ENCODE measurements at places on chromosomes 7 and 10.

- no peak for DNase-seq
Observed at GRCh38 chr10:101217044-101217425, 12.2 kb downstream of the LBX1 start.

- no peak for DNase-seq
Observed at GRCh38 chr10:1378473-1378872, 322.3 kb downstream of the WDR37 start.

DNA sequence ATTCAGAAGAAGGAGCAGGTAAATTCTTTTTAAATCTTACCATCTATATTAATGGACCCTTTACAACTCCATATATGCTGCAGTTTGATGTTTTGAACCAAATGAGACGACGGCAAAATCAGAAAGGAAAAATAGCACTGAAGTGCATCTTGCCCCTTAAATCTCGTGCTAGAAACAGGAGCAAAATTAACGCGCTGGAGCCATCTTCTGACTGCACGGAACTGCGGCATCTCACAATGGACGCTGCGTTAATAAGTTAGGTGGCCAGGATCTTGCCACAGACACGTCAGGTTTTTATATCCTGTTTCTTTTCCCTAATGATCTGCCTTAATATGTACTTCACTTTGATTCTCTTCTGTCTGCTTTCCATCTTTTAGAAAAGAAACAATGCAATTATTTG is 354.5 kb downstream of the TFEC start:
- DNase-seq: no peak

DNA sequence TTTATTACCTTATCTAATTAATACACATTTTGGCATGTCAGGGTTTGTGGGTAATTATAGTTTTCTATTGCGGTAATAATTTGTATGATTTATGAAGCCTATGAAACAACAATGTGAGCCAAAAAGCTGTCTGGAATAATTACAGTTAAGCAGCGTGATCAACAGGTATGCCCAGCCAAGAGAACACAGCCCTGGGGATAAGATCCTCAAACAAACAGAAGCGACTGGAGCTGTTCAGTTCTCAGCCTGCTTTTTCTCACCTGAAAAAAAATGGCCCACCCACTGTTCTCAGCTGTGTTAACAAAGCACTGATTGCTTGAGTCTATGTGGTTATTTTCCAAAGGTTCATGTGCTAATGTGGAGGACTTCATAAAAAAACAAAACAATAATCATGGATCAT is 855.8 kb downstream of the GATA3 start:
- DNase-seq: no peak

All from stimulated activated CD8-positive, alpha-beta memory T cell treated with anti-CD3 and anti-CD28 coated beads, Interleukin-12 subunit alpha, Interleukin-12 subunit beta, amount 100 ng/mL, for 4 hours (primary cell).